COR-L47 (cell line): ENCODE measurements at places on chromosomes 12 and 14.

- no peak for DNase-seq
These were observed 175.3 kb downstream of the STXBP6 start for GRCh38 chr14:24874514-24875202.

DNA sequence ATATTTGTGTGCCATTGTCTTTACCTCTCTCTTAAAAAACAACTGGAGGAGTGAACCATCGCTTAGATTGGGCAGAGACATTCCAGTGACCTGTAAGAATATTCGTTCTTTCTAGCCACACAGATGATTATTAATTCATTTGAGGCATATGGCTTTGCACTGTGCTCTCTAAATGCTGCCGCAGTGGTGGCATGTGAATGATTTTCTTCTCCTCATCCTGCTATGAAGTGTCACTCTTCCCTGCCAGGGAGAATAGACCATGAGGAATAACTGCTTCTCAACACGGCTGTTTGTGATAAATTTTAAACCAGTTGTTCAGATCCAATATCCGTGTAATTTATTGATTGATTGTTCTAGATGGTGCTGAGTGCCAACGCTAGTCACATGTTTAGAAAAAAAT lies 225.3 kb downstream of the CNTN1 start:
- no peak for DNase-seq

GRCh38 chr14:77674931-77675330 lies 32.9 kb downstream of the ALKBH1 start:
- no peak for DNase-seq

DNA sequence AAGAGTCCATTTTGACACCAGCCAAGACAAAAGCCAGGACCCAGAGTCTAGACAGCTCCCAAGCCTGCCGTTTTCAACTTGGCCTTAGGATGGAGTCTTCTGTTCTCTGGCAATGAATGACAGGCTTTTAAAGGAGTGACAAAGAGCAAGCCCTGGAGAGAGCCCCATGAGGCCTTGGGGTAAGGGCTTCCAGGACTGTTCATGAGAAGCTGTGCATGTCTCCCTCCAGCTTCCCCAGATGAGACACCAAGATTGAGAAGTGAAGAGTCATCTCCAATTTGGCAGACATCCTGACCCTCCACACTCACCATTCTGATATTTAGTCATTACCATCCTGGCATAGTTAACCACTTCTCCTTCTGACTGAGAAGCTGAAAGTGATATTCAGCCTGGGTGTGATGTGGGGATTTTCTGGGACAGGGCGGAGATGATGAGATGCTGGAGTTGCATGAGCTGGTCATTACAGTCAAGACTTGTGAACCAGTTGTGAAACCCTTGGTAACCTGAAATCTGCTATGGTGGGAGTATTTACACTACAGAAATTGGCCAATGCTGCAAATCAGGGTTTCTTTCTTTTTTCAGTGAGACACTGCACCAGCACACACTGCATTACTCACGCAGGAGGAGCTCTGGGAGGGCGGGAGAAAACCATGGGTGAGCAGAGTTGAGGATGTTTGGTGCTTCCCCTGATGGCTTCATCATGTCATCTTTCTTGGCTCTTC lies 77.8 kb downstream of the VCPKMT start:
- no peak for DNase-seq

DNA sequence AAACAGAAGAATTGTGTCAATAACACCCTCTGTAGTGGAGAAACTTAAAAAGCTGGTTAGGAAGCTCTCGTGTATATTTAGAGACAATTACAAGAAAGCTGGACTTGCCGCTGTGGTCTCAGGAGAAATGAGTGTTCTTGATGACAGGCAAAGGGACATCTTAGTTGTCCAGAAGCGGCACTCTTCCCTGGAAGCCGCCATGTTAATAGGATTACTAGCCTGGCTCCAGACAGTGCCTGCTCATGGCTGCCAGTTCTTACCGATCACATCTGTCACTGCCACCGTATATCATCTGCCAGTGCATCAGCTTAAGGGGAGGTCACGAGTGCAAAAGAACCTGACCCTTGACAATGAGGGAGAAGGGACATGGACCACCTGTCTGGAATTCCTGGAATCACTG lies 48.9 kb downstream of the C14orf132 start:
- no peak for DNase-seq

- DNase-seq = no peak
These were observed 267.1 kb downstream of the LRFN5 start for GRCh38 chr14:41873686-41874317.

GRCh38 chr12:86521870-86522269 lies 265.7 kb upstream of the MGAT4C start:
- no peak for DNase-seq

- peak; percentile 24 for DNase-seq
These were observed 156.1 kb downstream of the VRK1 start for GRCh38 chr14:96953087-96953874.

DNA sequence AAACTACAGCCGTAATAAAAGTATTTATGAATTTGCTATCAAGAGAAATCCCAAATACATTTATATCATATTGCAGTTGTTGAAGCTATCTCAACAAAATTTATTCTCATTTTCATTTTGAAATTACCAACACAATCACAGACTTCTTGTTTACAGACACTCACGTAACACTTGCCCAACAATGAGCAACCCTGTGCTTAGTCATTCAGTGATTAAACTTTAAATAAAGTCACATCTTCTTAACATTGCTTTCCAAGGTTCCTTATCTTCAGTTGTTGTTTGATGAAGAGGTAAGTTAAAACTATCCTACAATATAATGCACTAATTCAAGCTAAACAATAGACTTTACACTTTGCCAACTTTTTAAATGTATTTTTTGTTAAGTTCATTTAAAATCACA lies 601.8 kb downstream of the SLC16A7 start:
- DNase-seq = no peak

- no peak for DNase-seq
These were observed 209.3 kb downstream of the DAD1 start for GRCh38 chr14:22379727-22380126.

DNA sequence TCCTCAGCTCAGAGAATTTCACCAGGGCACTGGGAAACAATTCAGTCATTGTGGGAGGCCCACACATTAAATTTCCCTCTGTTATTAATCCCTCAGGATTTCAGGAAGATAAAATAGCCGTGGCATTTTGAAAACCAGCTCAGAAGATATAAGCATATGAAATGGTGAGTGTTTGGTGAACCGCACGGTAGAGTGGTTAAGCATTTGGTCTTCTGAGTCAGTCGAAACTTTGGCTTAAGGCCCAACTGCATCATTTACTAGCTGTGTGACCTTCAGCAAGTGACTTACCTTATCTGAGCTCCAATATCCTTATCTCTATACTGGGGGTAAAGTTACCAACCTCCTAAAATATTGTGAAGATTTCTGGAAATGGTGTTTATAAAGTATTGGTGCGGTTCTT lies 5.2 kb upstream of the VRK1 start:
- no peak for DNase-seq

DNA sequence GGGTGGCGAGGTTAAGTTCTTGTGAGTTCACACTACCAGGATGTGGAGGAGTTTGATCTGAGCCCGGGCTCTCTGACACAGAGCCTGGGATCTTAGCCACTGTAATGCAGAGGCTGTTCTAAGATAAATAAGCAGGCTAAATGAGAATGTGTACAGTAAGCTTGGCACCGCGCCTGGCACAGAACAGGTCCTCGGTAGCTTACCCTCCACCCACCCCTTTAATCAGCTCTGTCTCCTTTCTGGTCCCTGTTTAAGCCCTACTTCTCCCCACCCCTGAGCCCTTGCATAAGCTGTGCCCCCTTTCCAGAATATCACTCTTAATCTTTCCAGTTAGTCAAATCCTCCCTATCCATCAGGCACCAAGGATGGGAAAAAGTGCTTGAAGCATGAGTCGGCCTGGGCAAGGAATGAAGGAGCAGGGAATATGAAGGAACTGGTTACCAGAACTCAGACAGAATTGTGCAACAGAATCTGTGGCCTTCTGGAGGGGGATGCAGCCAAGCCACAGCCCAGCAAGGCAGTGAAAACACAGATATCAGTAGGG lies 32.8 kb upstream of the CMKLR1 start:
- no peak for DNase-seq

DNA sequence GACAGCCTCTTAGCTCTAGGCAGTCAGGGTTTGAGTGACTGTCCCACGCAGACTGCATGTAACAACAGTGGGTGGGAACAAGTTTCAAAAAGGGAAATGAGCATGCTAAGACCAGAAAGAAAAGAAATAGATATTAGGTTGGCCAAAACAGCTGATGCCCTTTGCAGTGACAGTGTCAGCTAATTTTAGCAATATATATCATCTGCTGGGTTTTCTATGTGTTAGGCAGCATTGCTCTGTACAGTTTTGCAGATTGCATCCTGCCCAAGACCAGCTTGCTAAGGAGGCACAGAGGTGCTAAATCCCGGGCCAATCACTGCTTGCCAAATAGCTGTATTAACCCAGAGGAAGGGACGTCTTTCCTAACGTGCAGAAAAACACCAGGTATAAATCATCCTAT lies 541.9 kb upstream of the TBX3 start:
- no peak for DNase-seq

DNA sequence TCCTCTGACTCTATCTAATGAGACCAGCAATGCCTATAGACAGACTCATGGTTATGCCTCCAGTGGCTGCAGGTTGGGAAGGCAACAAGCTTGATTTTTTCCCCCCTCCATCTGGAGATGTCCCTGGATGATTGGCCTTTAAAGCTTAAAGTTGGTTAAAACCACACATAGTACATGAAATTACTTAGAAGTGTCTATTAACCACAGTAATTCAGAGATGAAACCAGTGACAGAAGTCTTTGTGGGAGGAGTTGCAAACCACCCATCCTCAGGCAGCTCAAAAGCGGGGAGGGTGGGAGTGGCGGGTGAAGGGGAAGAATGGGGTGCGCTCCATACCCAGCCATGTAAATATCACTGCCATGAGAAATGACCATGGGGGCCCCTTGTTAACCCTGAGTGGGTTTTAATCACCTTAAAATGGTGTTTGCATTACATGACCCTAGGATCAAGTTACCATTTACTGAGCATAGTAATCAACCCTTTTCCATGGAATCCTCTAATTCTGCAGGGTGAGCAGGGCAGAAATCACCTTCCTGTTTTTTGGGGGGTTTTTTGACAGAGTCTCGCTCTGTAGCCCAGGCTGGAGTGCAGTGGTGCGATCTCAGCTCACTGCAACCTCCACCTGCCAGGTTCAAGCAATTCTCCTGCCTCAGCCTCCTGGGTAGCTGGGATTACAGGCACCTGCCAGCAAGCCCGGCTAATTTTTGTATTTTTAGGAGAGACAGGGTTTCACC lies 133.5 kb downstream of the FOXN3 start:
- DNase-seq = no peak

DNA sequence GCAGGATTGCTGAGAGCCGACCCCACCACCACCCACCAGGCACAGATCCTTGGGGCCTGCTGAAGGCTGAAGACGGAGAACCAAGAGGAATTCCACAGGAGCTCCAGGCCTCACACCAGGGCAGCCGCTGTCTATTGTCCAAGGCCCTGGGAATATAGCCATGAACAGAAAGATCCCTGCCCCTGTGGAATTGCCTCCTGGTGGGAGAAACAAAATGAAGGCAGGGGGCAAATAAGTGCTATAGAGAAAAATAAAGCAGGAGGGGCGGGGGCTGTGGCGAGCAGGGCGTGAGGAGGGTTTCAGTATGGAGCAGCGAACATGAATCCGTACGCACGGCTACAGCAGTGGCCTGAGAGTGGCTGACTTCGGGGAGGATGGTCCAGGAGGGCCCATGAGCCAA lies 96.1 kb downstream of the EML1 start:
- no peak for DNase-seq

DNA sequence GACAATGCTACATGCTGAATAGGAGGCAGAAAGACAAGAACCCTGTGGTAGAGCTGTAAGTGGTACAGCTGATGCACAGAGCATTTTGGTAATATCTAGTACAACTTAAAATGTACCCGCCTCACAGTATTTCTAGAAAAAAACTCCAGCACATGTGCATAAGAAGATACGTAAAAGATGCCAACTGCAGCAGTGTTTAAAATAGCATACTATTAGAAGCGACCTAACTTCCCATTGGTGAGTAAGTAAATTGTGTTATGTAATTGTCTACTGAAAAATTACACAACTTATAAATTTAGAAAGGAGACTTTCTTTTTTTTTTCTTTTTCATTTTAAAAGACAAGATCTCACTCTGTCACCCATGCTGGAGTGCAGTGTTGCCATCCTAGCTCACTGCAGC lies 114.3 kb upstream of the CAND1 start:
- DNase-seq = no peak

DNA sequence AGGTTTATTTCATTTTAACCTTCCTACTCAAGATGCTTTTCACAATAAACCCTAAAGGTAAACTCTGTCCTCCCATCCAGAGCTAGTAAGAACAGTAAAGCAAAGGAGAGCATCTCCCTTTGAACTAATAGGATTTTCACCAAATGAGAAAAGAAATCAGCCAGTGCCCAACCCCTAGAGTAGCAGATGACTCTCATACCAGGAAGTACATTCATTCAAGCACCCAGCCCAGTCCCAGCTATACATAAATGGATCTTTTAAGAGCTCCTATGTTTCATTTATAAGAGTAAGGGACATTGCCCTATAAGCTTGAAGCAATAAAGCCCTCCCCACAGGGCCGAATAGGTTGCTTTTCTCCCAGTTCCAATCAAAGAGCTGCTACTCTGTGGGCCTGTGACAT lies 7.6 kb downstream of the BAZ2A start:
- DNase-seq = no peak

DNA sequence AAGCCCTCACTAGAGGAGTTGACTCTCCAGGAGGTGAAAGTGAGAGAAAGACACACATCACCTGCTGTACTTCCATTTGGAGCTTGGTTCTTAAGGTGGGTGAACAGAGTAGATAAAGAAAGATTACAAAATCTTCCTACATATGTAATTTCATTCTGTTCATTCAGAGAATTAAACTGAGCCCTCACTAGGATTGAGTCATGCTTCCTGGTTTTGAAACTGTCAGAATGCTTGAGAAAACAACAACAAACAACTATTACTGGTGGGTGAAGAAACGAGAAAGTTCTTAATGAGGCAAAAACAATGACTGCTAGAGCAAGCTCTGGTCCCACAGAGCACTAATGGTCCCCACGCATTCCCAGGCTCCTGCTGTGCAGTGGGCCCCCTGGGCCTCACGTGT lies 841.7 kb downstream of the VRK1 start:
- no peak for DNase-seq

DNA sequence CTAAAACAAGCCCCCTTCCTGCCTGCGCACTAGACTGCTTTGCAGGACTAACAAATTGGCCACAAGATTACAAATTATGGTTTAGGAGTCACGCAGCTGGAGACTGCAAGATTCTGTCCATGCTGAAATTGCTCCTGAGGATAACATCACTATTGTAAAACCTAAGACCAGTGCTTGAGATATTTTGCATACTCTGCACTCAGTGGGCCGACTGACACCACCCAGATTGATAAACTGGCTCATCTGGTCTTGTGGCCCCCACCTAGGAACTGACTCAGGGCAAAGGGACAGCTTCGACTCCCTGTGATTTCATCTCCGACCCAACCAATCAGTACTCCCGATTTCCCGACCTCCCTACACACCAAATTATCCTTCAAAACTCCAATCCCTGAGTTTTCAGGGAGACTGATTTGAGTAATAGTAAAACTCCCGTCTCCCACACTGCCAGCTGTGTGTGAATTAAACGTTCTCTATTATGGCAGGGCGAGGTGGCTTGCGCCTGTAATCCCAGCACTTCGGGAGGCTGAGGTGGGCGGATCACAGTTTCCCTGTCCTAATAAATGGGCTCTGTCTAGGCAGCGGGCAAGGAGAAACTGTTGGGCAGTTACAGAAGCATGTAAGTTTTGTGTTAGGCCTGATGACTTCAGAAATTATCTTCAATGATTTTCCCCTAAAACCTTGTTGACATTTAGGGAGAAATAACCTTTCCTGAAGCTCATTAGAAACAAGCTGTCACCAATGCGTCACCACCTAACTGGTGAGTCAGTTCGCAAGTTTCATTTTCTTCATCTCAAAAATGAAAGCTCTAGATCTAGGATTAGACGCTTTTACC lies 5.3 kb upstream of the UBC start:
- no peak for DNase-seq
